Left forelimb (tissue), 1 donor: ENCODE measurements at places on chromosomes 11 and 22.
A peak's percentile ranks its signal among the peaks of the same experiment; 100 is the strongest.

GRCh38 chr11:60974726-60975125, 3.2 kb downstream of the CD6 start:
- no peak for DNase-seq

DNA sequence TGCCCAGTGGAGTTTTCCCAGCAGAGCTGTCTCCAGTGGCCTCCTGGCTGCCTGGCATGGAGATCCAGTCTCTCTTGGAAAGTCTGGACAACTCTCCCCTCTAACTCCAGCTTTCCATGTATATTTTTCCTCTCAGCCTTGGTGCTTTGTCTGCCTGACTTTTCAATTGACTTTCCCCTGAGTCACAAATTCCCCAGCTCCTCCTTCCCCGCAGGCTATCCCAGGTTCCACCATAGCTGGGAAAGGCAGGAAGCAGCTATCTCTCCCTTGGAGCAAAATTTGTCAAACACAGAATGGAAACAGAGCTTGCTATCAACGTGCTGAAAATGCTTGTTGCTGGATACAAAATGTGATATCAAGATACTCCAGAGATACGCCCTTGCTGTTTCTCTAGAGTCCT, 384.8 kb downstream of the TMEM135 start:
- no peak for DNase-seq

DNA sequence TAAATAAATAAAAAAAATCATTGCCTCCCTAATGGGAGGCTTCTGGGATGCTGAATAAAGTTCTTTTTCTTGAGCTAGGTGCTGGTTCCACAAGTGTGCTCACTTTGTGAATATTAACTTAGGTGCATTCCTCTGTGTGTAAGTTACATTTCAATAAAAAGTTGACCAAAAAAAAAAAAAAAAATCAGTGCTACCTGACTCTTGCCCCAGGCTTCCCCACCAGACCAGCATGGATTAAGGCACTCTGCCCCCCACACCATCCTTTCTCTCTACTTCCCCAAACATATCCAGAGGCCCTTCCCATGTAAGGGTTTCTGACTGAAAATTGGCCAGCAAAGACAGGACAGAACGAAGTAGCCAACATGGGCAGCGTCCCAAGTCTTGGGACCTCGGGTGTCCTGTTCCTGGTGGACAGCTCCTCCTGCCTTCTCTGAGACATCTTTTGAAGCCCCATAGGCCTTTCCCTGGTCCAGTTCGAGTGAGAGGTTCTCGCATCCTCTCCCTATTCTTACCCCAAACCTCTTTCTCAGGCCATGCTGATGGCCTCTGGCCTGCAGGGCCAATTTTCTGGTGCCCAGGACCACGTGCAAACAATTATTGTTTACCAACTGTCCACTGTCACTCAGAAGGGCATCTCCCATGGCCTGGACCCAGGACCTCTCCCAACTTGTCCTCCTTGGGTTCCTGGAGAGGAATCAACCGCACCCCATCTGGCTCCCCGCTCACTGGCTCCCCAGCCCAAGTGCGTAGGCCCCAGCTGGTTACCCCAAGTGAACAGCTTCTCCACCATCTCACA, 14.9 kb upstream of the KCTD14 start:
- DNase-seq: no peak

- no peak for DNase-seq
Observed at GRCh38 chr11:79949574-79949973, 508.7 kb upstream of the TENM4 start.

GRCh38 chr11:68273026-68273738, 1.4 kb upstream of the C11orf24 start:
- no peak for DNase-seq

DNA sequence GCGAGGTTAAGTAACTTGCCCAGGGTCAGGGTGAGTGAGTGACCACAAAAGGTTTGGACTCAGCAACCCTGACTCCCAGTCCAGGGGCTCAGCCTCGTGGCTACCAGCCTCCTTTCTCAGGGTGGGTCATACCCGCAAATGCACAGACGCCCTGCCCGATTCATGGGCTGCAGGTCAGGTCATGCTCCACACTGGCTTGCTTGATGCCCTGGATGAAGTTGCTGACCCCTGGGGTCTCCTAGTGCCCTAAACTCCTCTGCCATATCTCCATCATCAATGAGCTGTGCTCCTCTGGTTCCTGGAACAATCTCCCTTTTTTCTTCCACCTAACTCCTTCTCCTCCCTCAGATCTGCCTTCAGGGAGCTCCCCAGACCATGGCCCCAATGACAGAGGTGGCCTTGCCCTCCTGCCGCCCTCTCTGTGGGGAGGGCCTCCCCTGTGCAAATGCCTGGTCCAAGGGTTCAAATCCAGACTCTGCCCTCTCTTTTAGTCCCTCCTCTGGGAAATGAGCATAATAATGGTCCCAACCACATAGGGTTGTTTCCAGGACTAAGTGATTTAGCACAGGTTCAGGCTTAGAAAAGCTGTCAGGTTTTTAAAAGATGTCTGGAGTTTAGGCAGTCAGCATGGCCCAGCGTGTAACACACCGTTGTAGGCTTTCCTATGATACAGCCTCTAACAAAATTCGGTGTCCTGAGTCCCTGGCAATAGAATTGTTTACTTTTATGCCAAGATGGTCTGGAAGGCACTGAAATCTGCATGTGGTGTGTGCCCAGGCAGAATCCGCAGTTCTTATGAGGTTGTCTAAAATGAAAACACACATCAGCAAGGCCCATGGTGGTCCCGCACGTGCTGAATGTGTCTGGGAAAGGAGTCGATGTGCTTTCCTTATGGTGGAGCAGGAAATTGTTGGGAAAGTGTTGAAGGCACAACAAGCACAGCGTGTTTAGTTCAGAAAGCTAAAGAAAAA, 63.6 kb downstream of the CD82 start:
- DNase-seq: peak; percentile 41

DNA sequence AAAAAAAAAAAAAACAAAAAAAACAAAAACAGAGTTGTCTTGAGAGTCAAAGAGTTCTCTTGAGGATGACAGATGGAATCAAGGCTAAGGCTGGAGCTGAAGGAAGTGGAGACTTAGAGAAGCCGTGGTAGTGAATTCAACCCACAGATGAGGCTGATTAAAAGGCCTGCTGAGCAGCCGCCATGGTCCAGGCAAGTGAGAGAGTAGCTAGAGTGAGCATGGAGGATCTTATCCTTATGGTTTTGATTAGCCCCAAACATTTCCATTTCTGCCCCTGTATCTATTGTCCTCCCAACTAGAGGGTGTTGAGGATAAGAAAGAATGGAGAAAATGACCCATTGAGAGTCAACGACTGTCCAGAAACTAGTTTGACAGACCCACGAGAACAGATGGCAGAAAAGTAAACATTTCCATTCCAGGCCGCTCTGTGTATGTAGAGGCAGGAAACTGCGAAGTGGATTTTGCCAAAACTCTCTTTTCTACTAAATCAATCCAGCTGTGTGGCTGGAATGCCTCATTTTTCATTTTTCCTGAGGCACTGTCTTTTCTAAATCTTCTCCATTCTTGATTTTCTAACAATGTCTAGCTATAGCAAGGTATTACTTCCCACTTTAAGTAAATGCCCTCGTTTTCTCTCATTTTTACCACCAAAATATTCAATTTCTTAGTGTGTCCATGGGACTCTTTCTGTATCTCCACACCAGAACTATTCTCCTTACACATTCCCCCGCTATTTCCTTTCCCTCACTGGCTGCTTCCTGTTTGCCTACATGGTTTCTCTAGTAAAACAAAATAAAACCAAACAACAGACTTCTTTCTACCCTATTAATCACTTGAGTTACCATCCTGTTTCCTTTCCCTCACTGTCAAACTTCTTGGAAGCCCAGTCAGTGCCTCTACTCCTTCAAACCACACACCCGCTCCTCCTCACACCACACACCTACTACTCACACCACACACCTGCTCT, 5.4 kb upstream of the MMP8 start:
- no peak for DNase-seq

DNA sequence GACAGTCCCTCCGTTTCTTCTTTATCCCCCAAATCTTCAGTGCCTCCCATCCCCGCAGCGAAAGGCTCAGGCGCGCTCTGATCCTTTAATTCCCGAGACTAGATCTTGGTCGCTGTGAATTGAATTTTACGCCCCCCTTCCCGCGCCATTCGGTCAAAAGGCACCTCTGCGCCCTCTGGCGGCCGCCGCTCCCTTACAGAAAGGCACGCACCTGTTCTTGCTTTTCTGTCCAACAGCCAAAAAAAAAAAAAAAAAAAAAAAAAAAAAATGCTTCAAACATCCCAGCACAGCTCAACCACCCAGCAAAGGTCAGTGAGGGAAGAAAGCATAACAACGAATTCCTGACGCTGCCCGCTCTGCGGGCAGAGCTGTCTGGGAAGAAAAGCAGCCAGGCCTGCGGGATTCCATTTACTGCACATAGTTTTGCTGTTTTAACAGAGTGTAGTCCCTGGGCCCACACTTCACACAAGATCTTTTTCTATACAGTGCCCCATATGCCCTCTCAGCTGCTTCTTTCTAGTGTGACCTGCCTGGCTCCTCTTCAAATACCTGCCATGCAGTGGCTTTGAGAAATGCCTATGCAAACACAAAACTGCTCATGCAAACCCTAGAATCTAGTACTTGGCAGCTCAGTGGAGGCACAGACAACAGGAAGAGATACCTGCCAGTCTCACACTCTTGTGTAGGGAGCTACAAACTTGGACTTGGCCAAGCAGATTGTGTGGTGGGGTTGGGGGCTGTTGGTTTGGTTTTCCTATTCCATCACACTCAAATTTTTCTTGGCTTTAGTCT, 1.3 kb upstream of the ESAM start:
- DNase-seq: peak; percentile 90

DNA sequence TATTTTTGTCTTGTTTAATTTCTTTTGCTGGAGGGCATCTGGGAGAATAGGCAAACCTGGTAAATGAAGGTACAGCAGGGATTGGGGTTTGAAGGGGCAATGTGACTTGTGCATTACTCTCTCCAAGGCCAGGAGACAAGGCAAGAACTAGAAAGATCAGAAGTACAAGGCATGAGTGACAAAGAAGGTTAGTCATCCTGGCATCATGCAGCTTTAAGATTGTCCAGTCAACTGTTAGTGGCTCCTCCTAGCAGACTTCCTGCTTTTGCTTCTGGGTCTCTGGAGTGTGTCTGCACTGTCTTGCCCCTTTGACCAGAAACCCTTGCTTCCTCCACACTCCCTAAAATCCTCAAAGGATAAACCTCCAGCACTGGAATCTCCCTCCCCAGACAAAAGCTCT, 27.2 kb upstream of the GLYATL1 start:
- no peak for DNase-seq

GRCh38 chr11:110565357-110566336, 135.9 kb downstream of the FDX1 start:
- no peak for DNase-seq

DNA sequence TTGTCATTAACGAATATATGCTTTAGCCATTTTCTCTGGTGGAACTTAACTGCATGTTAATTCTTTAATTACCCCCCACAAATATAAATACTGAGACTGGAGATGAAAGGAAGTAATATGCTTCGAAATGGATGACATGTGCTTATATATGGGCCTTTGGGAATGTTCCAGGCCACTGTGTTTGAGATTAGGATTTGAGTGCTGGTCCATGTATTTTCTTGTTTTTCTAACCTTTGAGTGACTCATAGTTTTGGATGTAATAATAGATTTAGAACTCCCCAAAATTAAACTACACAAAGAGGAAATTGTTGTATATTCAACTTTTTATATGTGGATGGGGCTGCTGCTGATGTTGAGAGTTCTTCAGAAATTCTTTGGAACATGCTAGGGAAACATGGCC, 54.2 kb downstream of the EXT2 start:
- DNase-seq: no peak

GRCh38 chr22:42172773-42173172, 42.2 kb upstream of the CYP2D6 start:
- DNase-seq: no peak

- DNase-seq: no peak
Observed at GRCh38 chr11:28086569-28086968, 21.4 kb downstream of the KIF18A start.

DNA sequence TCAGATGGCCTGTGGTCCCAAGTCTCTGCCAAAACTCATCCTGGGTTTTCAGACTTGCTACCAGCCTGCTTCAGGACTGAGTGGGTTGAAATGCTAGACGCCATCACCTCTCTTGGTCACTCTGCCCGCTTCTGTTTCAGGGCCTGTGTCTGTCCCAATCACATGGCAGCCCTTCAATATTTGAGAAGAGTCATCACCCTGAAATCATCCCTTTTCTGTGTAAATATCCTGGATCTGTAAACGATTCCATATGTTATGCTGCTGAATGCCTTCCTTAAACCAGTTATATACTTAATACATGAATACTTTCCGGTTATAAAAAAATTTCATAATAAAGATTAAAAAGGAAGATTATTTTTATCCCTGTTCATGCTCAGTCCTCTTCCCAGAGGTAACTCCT, 39.8 kb upstream of the TLCD5 start:
- no peak for DNase-seq

DNA sequence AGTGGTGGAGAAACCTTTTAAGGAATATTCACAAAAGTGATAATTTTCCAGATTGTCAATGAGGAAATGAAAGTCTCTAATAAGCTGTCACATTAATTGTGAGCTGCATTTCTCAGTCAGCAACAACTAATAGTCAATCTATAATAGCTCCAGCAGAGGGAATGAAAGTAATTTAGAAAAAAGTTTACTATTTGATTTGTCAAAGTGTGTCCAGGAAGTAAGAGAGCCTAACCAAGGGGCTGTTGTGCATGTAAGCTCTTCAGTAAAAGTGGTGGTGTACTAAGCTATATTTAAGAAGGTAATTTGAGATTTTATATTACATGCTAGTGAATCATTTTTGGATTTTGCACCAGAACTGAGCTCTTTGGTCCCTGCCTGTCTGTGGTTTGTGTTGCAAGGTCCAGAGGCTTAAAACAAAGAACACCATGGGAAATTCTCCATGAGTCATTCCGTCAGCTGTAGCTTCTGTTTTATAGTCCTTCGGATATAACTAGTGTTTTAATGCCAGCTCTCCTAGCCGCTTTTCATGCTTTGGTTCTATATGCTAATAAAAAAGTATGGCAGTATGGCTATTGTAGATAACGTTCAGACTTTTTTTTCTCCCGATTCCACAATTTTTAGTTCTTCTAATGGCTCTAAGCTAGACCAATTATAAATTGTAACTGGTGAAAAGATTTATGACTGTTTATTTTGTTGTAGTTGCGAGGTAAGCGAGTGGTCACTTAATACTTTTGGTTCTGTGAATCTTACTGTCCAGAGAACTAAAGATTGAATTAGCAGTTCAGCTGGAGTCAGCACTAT, 64.6 kb downstream of the ARHGEF12 start:
- DNase-seq: no peak

DNA sequence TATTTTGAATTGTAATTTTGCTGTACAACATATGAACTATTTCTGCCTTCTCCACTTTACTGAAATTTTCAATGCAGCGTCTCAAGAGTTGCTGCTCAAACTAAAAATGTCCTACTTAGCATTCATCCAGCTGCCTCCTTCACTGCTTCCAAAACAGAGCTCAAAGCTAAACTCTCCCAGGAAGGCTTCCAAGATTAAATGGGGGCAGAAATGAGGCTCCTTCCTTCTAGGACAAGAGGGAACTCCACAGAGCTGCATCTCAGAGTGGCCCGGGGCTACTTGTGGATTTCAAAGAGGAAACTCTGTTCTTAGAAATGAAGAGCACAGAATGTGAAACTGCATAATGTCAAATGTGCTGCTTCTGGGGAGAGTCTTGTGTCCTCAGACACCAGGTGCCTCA, 295.9 kb upstream of the NCAM1 start:
- no peak for DNase-seq

- peak; percentile 84 for DNase-seq
Observed at GRCh38 chr22:45007391-45008185, 2.2 kb downstream of the PHF21B start.

GRCh38 chr11:74220376-74220775, 49.3 kb downstream of the PPME1 start:
- no peak for DNase-seq

- DNase-seq: no peak
Observed at GRCh38 chr11:117643606-117644300, 153.3 kb downstream of the DSCAML1 start.

- DNase-seq: no peak
Observed at GRCh38 chr11:111672949-111673348, 70.7 kb downstream of the SIK2 start.
